Smooth muscle cell of the coronary artery (primary cell): ENCODE measurements at places on chromosomes 3 and 15. TPM values are rescaled to one million over a fixed set of nuclear protein-coding genes. Genes with fewer than 3 reads are reported as not detected.

Gene FGD5
- 1.3 and 3.8 TPM in 2 replicates for total RNA-seq

Gene MED12L
- total RNA-seq: 0.30 and 0.70 TPM in 2 replicates

Gene GUCA1C
- total RNA-seq: not detected in 2 replicates

Gene TIPARP
- 8.1 and 22.3 TPM in 2 replicates for total RNA-seq

Gene ROBO2
- under 0.01 and 4.9 TPM in 2 replicates for total RNA-seq

Gene PLCB2
- total RNA-seq: 0.12 and 0.23 TPM in 2 replicates

Gene NR1I2
- 0.08 TPM in 1 of 2 replicates, not detected in the other for total RNA-seq

Gene DMXL2
- 8.5 and 15.1 TPM in 2 replicates for total RNA-seq

Gene METTL6
- 21.8 and 23.5 TPM in 2 replicates for total RNA-seq

Gene AQP9
- 0.23 TPM in 1 of 2 replicates, not detected in the other for total RNA-seq

Gene TMC3
- total RNA-seq: 13.7 TPM in 1 of 2 replicates, not detected in the other

Gene COL6A6
- 0.08 and 1.6 TPM in 2 replicates for total RNA-seq

Gene GOLGA6L9
- 2.0 and 3.9 TPM in 2 replicates for total RNA-seq

Gene PRICKLE2
- total RNA-seq: 17.1 and 30.4 TPM in 2 replicates

Gene SLC22A14
- 0.23 and 0.70 TPM in 2 replicates for total RNA-seq

Gene GOLGA8H
- total RNA-seq: 0.30 TPM in 1 of 2 replicates, not detected in the other

Gene CEP63
- total RNA-seq: 13.0 and 23.0 TPM in 2 replicates

Gene UBL7
- total RNA-seq: 13.1 and 29.8 TPM in 2 replicates

Gene SPESP1
- total RNA-seq: 0.59 and 5.1 TPM in 2 replicates

Gene TMF1
- total RNA-seq: 30.3 and 34.7 TPM in 2 replicates

Gene ADGRG7
- 0.12 TPM in 1 of 2 replicates, not detected in the other for total RNA-seq

Gene ANKRD63
- not detected in 2 replicates for total RNA-seq

Gene DISP2
- total RNA-seq: under 0.01 and 0.12 TPM in 2 replicates

Gene GCNT3
- total RNA-seq: 0.23 TPM in 1 of 2 replicates, not detected in the other

Gene CD200
- total RNA-seq: 2.6 and 24.0 TPM in 2 replicates

Gene CHRD
- total RNA-seq: 0.08 and 1.4 TPM in 2 replicates

Gene CYP8B1
- total RNA-seq: not detected in 2 replicates

Gene GP5
- total RNA-seq: 0.83 TPM in 1 of 2 replicates, not detected in the other

Gene GYG1
- 26.2 and 31.1 TPM in 2 replicates for total RNA-seq

Gene TRMT10C
- total RNA-seq: 5.3 and 17.8 TPM in 2 replicates

Gene ADAMTSL3
- total RNA-seq: 0.75 and 1.6 TPM in 2 replicates

Gene P2RY12
- total RNA-seq: 0.35 TPM in 1 of 2 replicates, not detected in the other

Gene APBA2
- total RNA-seq: 20.4 and 20.6 TPM in 2 replicates

Gene GOLGA8J
- 0.08 and 0.12 TPM in 2 replicates for total RNA-seq

Gene CCR1
- 8.0 TPM in 1 of 2 replicates, not detected in the other for total RNA-seq

Gene CLDN11
- 130 and 280 TPM in 2 replicates for total RNA-seq

Gene ROBO1
- total RNA-seq: 71.7 and 104 TPM in 2 replicates

Gene PROK2
- total RNA-seq: not detected in 2 replicates

Gene CCR9
- total RNA-seq: not detected in 2 replicates

Gene ALDH1A2
- total RNA-seq: 0.68 and 5.5 TPM in 2 replicates

Gene TM6SF1
- 3.3 TPM in 1 of 2 replicates, not detected in the other for total RNA-seq

Gene TM4SF18
- total RNA-seq: 0.15 and 2.5 TPM in 2 replicates

Gene ALG1L2
- total RNA-seq: not detected in 2 replicates

Gene TGM4
- 0.15 TPM in 1 of 2 replicates, not detected in the other for total RNA-seq

Gene COL6A5
- 0.12 TPM in 1 of 2 replicates, not detected in the other for total RNA-seq

Gene MEX3B
- total RNA-seq: 2.6 and 54.9 TPM in 2 replicates
